ENCODE measurements at places on chromosomes 1 and 21. TPM values are rescaled to one million over a fixed set of nuclear protein-coding genes. Genes with fewer than 3 reads are reported as not detected.

The FAM177B gene
- total RNA-seq = not detected

The CNR2 gene
- total RNA-seq = not detected

GRCh38 chr1:223739366-223740037 is 27.2 kb downstream of the CAPN2 start:
- H3K4me1 ChIP-seq = peaks cover 30% of the 10 kb centered on the region
- no peaks in the 10 kb centered on the region for H3K27me3 ChIP-seq
- H3K36me3 ChIP-seq = peaks cover 27% of the 10 kb centered on the region

DNA sequence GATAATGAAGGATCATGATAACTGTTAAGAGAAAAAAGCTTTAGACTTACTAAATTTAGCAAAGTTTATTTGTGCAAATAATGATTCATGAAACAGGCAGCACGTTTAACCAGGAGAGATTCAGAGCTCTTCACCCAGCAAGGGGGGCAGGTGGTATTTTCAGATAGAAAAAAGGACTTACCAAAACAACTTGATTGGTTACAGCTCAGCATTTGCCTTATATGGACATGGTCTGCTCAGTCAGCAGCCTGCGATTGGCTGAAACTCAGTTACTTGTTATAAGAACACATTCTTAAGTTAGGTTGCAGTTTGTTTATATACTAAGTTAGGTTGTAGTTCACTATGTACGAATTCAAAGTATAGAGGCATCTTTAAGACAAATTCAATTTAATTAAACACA is 165.6 kb downstream of the DUSP10 start:
- no peak overlapping the region for H3K4me3 ChIP-seq
- peaks cover 14% of the 10 kb centered on the region for H3K4me1 ChIP-seq
- no peaks in the 10 kb centered on the region for H3K36me3 ChIP-seq
- H3K27me3 ChIP-seq = no peaks in the 10 kb centered on the region

DNA sequence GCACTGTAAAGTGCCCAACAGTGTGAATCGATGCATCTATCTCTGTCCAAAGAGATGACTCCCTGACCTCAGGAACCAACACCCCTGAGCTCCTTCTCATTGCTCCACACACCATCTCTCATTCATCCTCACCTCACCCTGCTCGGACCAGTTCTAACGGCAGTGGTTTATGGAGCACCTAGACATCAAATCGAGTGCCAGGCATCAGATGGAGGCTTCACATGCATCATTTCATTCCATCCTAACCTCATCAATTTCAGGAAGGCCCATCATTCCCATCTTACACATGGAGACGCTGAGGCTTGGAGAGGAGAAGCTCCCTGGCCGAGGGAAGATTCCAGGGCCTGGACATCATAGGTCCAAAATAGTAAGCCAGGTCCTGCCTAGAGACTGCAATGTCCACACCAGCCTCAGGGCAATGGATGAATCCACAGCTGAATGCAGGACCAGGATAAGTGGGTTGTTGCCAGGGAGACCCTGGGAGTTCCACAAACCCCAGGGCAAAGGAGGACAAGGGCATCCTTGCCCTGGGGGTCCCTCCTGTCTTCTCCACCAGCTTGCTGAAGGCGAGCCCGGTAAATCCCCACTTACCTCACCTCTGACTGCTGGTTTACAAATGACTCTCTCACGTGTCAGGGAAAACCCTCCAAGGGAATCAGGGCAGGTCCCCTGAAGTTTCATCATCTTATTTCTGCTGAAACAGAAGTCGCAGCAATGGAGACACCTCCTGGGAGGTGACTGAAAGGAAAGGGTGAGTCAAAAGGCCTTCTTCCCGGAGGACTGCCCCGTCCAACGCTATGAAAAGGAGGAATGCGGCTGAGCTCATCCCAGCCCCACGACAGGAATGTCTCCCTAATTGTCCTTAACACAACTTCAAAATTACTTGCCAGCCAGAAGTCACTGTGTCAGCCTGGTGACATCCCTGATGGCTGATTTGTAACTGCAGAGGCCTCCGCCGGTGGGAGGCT is 9.0 kb upstream of the IFFO2 start:
- peaks cover 11% of the 10 kb centered on the region for H3K4me1 ChIP-seq
- no peaks in the 10 kb centered on the region for H3K36me3 ChIP-seq
- DNase-seq = peak; percentile 69
- H3K27me3 ChIP-seq = no peaks in the 10 kb centered on the region
- H3K4me3 ChIP-seq = no peak overlapping the region
- H3K27ac ChIP-seq = peak overlapping the region; percentile 21

Measured in astrocyte (in vitro differentiated cells and primary cell).